Fibroblast of skin of right biceps (primary cell): ENCODE measurements at places on chromosomes 1 and 21.

- no peak for DNase-seq
Measured at GRCh38 chr1:197921235-197922069, 4.3 kb downstream of the LHX9 start.

- no peak for DNase-seq
Measured at GRCh38 chr1:71908871-71909390, 373.4 kb downstream of the NEGR1 start.

GRCh38 chr1:208324005-208324404, 79.8 kb upstream of the PLXNA2 start:
- no peak for DNase-seq

- peak; percentile 75 for DNase-seq
Measured at GRCh38 chr1:201845331-201846083, 16.6 kb downstream of the IPO9 start.

DNA sequence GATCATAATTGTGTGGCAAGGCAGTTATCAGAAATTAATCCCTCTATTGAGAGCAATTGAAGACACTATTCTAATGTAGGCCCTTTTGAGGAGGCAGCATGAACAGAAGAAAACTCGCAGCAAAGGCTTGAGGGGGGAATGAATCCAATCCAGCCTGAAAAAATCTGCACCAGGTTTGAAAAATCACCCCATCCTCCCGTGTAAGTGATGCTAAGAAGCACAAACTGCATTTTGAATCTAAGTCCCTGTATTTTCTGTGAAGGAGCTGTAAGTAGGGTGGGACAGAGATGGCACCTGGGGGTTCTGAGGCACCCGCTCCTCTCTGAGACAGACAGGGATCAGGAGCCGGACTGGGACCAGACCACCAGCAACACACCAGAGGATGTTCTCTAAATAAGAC, at the start of gene CRB1:
TSS of gene CRB1 (plus strand) at position 241 of the 400 bp plus-strand sequence. CDS start 161 bp downstream, outside the sequence.
- DNase-seq = peak; percentile 10

DNA sequence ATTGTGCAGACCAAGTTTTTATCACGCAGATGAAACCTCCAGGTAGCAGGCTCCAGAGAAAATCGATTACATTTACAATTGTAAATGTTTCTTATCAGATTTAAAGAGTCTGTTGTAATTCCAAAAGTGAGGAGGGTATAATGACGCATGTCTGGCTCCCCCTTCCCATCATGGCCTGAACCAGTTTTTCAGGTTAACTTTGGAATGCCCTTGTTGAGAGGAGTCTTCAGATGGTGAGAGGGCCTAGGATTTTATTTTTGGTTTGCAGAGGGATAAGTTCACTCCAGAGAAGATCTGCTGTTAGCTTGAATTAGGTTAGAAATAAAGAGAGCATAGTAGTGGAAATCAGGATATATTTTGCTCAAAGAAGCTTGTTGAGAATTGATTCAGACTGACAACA, 1028.3 kb upstream of the B3GALT2 start:
- no peak for DNase-seq

DNA sequence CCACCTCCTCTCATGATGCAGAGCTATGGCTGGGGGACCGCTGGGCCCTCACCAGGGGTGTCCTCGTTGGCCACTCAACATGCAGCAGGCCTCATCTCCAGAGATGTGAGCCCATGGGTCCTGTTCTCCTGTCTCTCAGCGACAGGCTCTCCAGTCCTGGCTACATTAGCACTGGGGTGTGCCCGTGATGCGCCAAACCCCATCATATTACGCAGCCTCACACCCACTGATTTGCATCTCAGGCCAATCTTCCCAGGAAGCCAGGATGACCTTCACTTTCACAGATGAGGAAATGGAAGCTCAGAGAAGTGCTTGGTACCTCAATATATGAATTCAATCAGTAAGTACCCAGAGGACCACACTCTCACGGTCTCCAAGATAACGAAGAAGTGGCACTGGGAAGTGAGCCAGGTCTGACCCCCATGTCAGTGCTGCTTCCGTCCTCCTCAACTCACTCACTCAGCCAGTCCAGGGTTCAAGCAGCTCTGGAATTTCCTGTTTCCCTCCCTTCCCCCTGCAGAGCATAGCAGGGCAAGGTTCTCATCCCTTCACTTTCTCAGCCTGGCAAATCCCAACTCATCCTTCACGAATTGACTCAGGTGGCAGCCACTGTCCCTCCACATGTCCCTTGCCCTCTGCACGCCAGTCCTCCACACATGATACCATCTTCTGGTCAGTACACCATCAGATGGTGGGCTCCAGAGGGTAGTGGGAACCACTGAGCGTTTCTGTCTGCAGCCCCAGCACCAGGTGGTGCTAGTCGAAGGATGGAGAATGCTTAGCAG, 28.9 kb upstream of the EVA1B start:
- DNase-seq = peak; percentile 82

- peak; percentile 45 for DNase-seq
Measured at GRCh38 chr1:186413319-186413718, 37.7 kb downstream of the ODR4 start.

DNA sequence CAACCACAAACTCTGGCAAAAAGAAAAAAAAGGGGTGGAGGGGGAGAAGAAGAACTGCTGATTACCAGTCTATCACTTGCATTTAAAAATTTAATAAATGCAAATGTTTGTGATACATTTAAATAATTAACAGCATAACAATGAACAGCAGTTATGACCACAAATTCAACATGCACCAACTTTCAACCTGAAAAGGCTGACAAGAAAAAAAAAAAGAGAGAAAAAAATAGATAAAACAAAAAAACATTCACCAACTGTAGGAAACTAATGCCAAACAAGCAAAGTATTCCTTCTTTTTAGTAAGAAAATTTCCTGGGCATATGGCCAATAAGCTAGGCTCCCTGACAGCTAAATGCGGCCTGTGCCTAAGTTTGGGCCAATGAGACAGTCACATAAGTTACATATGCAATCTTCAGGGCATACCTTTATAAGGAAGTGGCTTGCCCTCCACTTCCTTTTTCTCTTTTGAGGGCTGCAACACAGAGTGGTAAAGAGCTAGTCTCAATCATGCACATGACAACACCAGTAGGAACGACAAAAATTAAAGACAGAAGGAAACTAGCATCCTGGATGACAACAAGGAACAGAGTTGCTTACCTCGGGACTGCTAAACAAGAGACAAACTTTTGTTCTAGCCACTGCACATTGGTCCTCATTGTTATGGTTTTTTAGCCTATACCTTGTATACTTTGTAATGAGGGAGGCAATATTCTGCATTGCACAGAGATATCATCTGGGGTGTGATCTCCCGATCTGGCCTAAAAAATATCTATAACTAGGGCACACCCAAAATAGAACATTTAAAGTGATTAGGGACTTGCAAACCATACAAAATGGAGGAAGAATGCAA, 24.2 kb upstream of the PHTF1 start:
- peak; percentile 64 for DNase-seq

GRCh38 chr1:98034505-98034904, 113.7 kb upstream of the DPYD start:
- DNase-seq = peak; percentile 42

DNA sequence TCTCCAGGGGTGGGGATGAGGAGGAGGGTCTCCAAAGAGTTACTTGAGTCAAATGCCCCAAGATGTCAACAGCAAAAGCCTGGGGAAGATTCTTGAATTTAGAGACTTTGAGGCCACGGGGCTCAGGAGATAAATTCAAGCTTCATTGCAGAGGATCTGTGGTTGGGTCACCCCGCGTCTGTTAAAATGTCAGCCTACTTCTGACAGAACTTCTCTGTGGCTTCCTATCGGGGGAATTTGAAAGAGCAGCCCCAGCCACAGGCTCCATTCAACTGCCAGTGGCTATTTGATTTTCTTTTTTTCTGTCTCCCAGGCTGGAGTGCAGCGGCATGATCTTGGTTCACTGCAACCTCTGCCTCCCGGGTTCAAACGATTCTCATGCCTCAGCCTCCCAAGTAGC, 62.5 kb upstream of the EFHD2 start:
- no peak for DNase-seq

- no peak for DNase-seq
Measured at GRCh38 chr1:1578371-1578940, 3.8 kb upstream of the SSU72 start.

GRCh38 chr1:8598060-8598724, 219.2 kb downstream of the RERE start:
- peak; percentile 65 for DNase-seq

- DNase-seq = no peak
Measured at GRCh38 chr1:19220991-19221390, 10.9 kb upstream of the UBR4 start.

- DNase-seq = no peak
Measured at GRCh38 chr1:39220891-39221870, 16.7 kb downstream of the MACF1 start.

- DNase-seq = peak; percentile 99
Measured at GRCh38 chr1:201503397-201504176, 3.3 kb downstream of the CSRP1 start.

DNA sequence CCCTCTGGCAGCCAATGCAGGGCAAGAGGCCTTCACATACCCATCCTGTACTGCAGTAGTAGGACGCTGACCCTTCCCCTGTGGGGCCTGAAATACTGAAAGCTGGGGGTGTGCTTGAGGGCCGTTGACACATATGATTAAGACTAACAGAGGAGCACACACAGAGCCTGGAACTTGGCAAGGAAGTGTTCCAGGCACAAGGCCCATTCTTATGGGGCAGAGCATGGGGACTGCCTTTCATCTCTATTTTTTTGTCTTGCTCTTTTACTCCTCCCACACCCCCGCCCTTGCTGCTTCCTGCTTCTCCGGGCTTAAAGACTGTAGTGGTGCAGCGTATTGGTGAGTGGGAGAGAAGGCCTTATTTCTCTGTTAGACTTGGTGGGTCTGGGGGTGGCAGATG, 137.4 kb downstream of the BACH1 start:
- no peak for DNase-seq

DNA sequence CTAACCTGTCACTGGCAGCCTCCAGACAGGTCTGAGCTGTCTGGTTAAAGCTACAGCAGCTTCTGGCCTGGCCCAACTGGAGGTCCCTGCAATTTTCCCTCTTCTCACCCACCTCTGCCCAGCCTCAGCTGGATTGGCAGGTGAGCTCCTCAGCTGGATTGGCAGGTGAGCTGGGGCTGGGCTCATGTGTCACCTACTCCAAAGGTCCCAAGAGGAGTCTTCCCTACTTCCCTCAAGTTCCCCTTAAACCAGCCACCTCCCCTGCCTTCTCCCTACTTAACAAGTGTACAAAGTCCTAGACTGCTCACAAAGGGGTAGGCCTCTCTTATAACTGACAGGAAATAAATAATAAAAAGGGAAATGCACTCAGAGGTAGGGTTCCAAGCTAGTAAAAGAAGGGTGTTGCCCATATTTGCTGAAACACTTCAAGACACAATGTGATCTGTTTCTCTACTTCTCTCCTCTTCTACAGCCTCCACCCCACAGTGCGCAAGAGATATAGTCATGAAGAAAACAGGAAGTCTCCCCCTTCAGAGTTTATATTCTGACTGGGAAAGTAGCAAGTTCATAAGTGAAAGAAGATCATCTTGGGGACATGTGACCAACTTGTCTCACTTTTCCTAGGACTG, at the start of gene GPA33:
TSS of gene GPA33 (minus strand) at position 64 of the 629 bp plus-strand sequence. CDS start 90 bp downstream, outside the sequence.
- no peak for DNase-seq

GRCh38 chr1:215900684-215901083, 333.6 kb downstream of the KCTD3 start:
- no peak for DNase-seq

DNA sequence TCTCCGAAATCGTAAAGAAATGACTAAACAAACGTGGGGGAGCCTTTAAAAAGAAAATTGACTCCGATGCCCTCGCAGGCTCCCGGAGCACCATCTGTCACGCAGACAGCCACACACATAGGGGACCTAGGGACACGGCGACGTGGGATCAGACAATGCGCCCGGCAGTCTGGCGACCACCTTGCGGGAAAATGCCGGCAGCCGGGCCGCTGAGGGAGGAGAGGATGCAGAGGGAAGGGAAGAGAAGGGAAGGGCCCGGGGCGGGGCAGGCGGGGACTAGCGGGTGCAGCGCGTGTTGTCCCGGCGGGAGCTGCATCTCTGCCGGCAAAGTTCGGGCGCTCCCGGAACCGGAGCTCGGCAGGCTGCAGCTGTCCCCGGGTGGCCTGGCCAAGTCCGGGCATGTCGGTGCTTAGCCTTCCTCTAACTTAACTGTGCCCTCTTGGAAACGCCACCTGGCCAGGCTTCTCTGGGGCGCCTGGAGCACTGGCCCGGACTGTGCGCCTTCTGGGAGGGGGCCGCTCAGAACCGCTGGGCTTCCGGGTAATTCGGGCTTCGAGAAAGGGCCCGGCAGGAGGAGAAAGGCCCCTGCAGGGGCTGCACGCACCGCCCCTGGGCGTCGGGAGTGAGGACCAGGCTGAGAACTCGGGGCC, 1.8 kb downstream of the NHLH2 start:
- no peak for DNase-seq

DNA sequence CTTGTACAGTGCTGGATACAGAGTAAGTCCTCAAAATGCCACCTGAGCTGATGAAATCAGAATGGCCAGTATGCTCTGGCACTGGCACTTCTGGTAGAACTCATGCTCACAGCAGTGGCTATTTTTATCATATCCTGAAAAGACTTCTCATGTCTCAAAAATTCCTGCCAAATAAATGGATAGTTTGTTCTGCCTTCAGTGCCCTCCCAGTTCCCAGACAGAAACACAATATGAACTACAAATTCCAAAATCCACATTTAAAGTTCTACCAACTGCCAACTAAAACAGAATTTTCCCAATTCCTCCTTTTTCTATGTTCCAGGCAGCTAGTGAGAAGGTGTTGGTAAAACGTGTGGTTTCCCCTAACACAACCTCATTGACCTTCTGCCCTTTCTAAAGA, 51.4 kb upstream of the RGS1 start:
- no peak for DNase-seq

DNA sequence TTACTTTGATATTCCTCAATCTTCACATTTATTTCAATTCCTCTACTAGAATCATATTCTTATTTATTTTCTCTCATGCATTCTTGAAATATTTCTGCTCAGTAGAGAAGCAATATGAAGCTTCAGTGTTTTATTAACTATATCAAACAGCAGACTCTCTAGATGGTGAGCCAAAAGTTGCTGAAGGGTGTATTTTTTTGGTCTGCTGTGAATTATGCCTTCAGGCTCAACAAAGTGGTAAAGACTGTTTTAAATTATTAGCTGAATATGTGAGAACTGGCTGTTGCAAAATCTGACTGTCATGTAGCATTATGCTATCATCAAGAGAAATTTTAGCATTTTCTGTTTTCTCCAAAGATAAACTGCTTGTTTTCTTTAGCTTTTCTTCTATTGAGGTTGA, 24.9 kb upstream of the CDC42BPA start:
- DNase-seq = peak; percentile 41

GRCh38 chr1:71031426-71031825, 16.2 kb downstream of the PTGER3 start:
- DNase-seq = peak; percentile 53

DNA sequence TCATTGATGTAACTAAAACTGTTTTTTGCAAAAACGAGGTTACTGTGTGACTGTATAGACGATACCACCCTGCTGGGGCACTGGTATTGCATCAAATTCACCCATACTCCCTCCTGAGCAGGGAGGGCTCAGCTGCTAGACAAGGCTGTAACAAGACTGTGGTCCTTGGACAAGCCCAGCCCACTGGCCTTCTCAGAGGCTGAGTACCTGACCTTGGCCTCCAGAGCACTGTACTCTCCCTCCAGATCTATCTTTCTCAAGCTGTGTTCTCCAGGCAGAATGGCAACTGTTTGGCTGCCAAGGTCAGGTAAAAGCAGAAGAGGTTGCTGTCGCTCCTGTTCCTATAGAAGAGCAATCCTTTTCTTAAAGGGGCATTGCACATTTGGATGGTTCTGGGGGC, 8.5 kb downstream of the OLFML2B start:
- no peak for DNase-seq
